Stimulated activated CD4-positive, alpha-beta T cell treated with anti-CD3 and anti-CD28 coated beads, Interleukin-15, amount 100 ng/mL, for 48 hours (primary cell): ENCODE measurements at places on chromosomes 6 and 20.

DNA sequence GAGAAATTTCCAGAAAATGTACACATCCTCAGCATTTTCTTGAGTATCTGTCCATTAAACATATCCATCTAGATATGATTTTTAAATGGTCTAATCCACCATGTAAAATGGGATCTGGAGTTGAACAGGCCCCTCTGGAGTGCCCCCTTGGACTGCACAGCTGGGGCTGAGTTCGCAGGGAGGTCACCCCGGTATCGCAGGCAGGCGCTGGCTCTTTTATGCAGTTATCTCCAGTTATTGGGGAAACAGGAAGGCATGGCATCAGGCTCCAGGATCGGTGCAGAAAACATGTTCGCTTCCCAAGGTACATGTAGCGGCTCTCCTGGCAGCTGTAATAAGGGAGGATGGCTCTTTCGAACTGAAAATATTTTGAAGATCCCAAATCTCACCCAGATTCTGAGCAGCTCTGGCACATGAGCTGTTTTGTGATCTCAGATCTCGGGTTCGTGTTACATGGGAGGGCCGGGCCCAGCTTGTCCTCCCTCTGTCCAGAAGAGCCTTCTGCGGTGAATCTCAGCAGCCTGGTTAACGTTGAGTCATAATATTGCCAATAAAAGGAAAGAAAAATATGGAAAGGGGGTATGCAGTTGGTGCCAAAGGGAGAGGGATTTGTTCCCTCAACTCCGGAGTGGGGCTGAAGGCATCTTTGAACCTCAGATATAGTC is 167.7 kb downstream of the EYA2 start:
- no peak for DNase-seq

DNA sequence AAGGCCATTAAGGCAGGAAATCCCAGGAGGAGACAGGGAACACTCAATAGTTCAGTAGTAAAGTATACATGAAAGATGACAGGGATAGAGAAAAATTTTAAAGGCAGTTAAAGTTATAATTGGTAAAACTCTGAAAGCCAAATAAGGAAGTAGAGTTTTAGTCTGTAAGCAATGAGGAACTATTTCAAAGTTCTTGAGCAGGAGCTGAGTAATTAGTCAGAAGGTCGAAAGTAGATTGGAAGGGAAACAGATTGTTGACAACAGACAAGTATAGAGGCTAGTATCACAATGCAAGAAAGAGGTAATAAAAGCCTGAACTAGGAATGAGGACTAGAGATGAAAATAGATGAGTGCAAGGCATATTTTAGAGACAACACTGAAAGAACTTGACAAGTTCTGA is 150.3 kb downstream of the CDK19 start:
- DNase-seq: no peak

DNA sequence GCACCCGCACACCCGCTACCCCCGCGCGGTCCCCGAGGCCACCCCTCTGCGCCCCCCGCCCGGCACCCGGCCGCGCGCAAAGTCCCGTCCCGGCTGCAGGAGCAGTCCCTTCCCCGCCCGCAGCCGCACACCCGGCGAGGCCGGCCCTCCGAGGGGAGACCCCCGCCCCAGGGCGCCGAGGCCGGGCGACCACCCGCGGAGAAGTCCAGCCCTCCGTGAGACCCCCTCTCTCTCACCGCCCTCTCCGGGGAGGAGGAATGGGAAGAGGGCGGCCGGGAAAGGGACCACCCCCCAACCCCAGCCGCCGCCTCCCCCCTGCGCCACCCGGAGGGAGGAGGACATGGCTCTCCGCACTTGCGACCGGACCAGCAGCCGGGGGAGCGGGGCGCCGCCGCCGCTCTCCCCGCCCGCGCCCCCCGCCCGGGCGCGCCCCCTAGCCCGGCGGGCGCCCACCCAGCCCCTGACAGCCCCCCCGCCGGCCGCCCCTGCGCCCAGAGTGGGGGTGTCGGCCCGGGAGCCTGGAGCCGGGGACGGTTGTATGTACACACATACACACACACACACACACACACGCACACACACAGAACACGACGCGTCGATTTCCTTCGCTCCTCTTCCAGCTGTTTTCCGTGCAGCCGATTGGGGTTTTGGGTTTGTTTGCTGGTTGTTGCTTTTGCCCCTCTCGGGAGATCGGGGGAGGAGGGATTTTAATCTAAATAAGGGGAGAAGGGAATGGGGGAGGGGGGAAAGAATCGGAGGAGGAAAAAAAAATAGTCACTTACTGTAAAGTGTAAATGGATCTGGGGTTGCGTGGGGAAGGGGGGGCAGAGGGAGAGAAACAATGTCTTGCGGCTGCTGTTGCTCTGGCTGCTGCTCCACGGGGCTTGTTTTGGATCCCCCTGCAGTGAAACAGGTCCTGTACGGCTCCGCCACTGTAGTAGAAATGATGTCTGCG is at the start of gene ATXN1:
ATXN1 (minus strand) TSS at position 945 of the 955 bp plus-strand sequence.
- DNase-seq: no peak

GRCh38 chr6:82419859-82420258 is 56.2 kb downstream of the TPBG start:
- no peak for DNase-seq

DNA sequence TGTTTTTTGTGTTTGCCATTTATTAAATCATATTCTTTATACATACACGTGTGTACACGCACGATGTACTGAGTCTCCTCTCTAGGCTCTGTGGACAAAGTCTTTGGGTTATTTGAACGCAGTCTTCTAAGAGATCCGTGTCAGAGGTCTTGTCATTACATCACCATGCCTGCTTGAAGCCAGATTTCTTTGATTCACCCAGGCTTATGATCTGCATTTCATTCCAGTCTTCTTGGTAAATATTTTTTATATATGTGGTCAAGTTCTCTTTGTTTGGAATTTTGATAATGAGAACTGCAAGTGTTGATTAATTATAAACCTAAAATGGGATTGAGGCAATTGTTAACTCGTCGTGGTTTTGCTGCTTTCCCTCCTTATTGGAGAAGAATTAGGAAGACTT is 34.6 kb downstream of the KCNS1 start:
- DNase-seq: no peak

DNA sequence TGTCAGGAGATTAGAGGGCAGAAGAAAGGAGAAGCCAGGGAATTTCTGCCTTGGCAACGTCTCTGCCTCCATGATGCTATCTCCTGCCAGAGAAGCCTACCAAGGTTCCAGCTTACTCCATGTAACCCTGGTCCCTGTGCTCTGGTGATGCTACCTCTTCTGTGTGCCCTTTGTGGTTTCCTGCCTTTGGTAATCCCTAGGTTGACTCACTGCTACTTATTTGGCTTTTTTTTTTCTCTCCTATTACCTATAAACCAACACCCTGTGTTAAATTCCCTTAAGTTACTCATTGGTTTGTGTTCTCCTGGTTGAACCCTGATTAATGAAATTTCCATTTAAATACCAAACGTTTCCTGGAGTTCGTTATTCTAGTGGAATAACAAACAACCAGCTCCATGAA is 527.8 kb upstream of the FLRT3 start:
- no peak for DNase-seq

DNA sequence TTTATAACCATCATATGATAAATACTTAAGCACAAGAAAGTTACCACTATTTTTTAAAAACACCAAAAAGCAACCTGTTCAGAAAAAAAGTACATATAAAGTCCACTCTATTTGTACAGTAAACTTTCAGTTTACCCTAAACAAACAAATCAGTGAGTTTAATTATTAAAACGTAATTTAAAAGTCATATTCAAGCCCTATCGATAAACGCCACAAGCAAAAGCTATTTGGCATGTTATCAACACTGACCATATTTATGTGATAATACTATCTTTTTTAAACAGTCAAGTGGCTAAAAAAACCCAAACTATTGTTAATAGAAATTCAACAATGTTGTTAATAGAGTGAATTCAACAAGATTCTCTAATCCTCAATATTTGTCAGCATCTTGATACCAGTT is 1.9 kb downstream of the KATNA1 start:
- DNase-seq: no peak

- no peak for DNase-seq
Observed at GRCh38 chr6:25973923-25974555, 11.4 kb downstream of the TRIM38 start.

DNA sequence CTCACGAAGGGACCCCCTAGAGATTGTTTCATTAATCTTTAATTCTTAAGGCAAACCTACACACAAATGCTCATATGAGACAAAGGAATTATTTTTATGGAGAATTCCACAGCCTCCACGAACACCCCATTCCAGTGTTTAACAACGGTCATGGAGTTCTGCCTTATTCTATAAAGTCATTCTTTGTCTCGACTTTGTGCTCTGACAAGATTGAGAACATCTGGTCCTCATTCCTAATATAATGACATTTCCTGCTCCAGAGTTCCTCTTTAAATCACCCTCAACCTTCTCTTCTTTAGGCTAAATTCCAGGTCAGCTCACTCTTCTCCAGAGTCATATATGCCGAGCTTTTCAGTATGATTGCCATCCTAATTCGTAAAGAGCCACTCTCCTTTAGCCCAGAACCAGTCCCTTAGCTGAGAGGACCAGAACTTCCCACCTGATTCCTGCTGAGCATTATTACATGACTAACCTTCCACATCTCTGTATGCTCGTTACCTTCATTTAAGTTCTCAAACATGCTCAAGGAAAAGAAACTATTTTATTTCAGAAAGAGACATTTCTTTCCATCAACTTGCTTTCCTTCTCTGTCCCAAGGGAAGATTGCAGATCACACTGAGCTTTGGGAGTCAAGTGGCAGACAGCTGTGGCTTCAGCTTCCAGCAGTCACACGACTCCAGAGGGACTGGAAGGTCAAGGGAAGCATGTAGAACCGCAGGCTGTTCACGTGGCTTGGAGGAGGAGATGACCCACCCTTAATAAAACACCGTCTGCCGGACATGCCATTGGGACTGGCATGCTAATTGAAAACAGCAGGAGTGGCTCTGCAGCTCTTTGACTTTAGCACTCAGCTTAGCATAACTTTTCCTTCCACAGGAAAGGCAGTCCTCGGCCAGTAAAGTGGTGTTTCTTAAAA is 467.1 kb upstream of the HSF2 start:
- DNase-seq: no peak

DNA sequence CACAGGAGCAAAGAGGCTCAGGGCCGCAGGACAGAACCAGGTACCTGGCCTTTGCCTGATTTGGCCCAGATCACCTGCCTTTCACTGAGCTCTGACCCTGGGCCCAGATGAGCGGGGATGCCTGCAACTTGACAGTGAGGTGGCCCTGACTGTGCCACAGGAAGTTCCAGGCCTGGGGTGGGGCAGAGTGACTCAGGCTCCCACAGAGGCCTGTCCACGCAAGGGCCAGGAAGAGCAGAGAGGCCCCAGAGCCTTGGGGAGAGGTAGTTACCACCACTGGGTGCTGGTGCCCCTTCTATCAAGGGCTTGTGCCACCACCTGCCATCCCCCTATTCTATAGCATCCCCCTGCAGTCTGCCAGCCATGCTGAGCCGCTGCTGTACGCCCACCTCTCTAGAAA is 4.1 kb upstream of the NOL4L start:
- no peak for DNase-seq

DNA sequence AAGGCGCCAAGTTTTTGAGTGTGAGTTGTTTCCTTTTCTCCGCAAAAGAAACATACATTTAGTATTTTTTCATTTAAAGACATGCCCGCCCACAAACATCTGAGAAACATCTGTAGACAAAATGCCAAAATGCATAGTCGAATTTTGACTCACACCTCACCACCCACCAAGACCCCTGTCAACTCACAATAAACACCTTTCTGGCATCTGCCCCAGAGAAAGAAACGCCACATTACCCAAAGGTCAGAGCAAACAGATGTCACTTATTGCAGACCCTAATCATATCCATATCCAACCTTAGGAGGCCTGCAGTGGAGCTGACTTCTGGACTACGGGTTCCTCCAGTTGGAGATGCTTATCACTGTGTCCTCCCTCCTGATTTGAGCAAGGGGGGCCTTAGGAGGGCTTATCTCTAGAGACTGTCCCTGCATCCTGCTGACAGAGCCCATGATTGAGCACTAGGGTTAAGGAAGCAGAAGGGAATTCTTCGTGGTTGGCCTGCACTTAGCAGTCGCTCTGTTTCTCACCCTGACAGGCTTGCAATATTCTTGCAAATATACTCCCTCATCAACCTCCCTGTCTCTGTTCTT is 90.5 kb upstream of the TBX18 start:
- no peak for DNase-seq

DNA sequence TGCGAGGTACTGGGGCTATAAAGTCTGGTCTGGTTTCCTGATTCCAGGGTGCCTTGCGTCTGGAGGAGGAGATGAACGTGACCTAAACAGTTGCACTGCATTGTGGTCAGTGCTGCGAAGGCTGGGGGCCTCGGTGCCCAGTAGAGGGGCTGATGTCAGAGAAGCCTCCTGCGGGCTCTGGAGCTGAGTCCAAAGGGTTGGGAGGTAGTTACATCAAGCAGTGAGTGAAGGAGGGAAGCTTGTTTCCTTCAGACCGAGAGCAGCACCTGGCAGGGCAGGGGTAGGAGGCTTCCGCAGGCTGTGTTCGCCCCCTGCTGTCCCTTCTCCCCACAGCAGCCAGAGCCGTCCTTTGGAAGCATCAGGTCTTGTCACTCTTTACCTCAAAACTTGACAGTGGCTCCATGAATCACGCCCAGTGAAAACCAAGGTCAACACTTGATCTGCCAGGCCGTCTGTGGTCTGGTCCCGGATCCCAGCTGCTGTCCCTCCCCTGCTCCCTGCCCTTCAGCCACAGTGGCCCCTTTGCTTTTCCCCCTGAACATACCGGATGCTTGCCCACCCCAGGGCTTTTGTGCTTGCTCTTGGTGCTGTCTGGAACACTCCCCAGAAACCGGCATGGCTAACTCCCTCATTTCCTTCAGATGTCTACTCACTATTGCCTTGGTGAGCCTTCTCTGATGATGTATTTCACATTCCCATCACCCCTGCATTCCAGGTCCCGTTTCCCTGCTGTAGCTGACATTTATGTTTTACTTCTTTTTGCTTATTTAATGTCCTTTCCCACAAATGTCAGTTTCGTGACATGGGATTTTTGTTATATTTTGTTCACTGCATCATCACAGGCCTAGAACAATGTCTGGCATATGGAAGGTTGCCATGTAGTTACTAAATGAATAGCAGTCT is 7.0 kb downstream of the DYNLRB1 start:
- DNase-seq: peak; percentile 32

- DNase-seq: no peak
Observed at GRCh38 chr20:11769825-11770224, 147.9 kb upstream of the BTBD3 start.

- DNase-seq: no peak
Observed at GRCh38 chr6:34159844-34160243, 14.0 kb upstream of the GRM4 start.

- no peak for DNase-seq
Observed at GRCh38 chr6:110410511-110410910, 4.9 kb downstream of the DDO start.
